ENCODE measurements at places on chromosomes 1 and 21. TPM values are rescaled to one million over a fixed set of nuclear protein-coding genes. Genes with fewer than 3 reads are reported as not detected.

- peak; percentile 62 for DNase-seq
Measured at GRCh38 chr21:25881524-25882376, 147.0 kb downstream of the GABPA start.

- DNase-seq = no peak
Measured at GRCh38 chr1:17200756-17201155, 4.2 kb upstream of the PADI1 start.

- DNase-seq = no peak
Measured at GRCh38 chr1:224411766-224412165, 22.8 kb downstream of the WDR26 start.

- DNase-seq = no peak
Measured at GRCh38 chr1:166630369-166630768, 208.9 kb upstream of the POGK start.

- DNase-seq = no peak
Measured at GRCh38 chr1:243842161-243842560, 7.9 kb downstream of the AKT3 start.

- no peak for DNase-seq
Measured at GRCh38 chr1:233520261-233521191, 93.4 kb upstream of the KCNK1 start.

GRCh38 chr1:79304131-79304530, 297.6 kb upstream of the ADGRL4 start:
- no peak for DNase-seq

GRCh38 chr1:229869687-229870086, 197.4 kb upstream of the GALNT2 start:
- DNase-seq = no peak

The DESI2 gene
- total RNA-seq = 58.8 TPM

The MYBPH gene
- total RNA-seq = not detected

The DNAI4 gene
- 10.2 TPM for total RNA-seq

The SPATA21 gene
- 0.40 TPM for total RNA-seq

Data from OCI-LY7 (cell line).